ENCODE measurements at places on chromosomes 2 and 18. TPM values are rescaled to one million over a fixed set of nuclear protein-coding genes. Genes with fewer than 3 reads are reported as not detected.

DNA sequence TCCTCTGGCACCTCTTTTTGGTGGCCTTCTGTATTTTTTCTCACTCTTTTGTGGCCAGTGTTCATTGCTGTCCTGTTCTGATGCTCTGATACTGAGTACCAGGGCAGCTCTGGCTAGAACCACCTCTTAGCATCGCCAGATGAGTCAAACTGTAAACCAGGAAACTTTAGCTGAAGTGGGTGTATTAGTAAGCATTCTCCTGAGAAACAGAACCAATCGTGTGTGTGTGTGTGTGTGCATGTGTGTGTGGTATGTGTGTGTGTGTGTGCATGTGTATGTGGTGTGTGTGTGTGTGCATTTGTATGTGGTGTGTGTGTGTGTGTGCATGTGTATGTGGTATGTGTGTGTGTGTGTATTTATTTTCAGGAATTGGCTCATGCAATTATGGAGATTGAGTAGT, 166.3 kb upstream of the SKOR2 start:
- no peak for ATAC-seq

DNA sequence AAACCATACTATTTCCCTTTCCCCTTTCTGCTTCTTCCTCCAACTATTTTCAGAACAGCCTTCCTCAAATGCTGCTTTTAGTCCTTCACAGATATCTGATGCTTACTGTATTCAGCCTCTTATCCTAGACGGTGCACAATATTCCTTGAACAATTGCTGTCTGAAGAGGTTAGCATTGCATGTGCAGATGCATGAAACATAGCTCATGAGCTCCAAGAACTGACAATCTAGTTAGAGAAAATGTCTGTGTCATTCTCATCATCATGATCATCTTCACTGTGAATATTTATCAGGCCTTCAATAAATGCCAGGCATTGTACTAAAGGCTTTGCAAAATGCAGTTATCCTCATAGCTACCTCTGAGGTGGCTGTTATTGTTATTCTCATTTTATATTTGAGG, 190.7 kb downstream of the DNER start:
- no peak for ATAC-seq

DNA sequence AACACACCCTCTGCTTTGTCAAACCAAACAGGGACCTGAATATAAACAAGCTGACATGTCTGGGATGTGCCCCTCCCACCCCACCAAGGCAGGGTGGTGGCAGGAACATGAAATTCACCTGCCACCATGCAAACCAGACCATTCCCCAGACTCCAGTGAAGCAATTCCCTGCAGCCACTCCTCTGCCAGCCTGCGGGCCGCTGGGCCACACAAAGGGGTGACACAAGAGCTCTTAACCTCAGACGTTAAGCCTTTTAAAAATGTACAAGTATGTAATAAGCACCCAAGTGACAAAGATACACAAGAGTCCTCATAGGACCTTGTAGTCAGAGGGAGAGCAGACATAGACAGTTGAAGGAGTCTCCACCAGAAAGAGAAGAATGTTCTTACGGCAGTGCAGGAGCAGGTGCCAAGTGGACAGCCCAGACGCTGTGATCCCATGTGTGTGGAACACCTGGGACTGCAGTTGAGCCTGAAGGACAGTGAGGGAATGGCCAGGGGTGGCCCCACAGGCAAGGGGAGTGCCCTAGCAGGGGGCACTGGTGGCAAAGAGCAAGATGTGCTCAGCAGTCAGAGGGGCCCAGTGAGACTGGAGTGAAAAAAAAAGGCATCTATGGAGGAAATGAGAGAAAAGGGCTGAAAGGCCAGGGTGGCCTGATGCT, 36.9 kb downstream of the CRACDL start:
- ATAC-seq = no peak

Gene TNS1
- total RNA-seq = 27.7 TPM

Gene LAMA3
- total RNA-seq = 40.1 TPM

GRCh38 chr2:23100406-23100805, 284.6 kb upstream of the KLHL29 start:
- ATAC-seq = no peak

GRCh38 chr2:149928011-149928410, 340.4 kb upstream of the MMADHC start:
- ATAC-seq = no peak

GRCh38 chr2:151361674-151362370, 4.4 kb downstream of the TNFAIP6 start:
- no peak for ATAC-seq

GRCh38 chr2:168136392-168136977, 110.9 kb downstream of the STK39 start:
- ATAC-seq = peak; percentile 61

DNA sequence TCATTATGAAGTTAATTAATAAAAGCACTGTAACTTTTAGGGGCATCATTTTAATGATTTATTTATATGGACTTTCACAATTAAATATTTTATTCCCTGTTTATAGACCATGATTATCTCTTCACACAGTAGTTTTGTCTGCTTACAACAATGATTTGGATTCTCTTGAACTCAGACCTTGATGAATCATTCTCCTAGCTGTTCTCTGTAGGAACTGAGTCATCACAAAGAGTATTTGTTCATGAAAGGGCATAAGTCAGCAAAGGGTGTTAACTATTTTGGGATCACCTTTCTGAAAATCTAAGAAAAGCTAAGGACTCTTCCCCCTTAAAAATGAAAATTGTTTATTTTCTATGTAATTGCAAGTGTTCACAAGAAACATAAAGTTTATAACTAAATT, 461.1 kb upstream of the UBE2E3 start:
- peak; percentile 69 for ATAC-seq

DNA sequence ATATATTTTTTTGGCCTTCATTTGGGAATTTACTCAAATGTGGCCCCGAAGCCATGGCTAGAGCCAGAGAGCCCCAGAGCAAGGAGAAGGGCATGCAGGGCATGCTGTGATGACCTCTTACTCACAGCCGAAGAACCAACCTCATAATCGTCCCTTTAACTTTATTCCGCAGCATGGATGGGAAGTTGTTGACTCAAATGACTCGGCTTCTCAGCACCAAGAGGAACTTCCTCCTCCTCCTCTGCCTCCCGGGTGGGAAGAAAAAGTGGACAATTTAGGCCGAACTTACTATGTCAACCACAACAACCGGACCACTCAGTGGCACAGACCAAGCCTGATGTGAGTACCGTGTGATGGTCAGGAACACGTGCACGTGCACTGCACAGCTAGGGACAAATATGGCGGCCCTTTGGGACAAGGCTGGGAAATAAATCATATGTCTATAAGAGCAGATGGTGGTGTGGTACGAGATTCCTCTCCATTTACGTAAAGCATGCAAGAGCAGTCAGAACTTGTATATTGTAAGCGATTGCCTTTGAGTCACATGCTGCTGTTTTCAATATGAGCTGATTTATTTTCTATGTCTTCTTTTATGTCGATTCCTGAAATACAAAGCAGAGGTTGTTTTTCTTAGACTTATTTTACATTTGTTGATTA, 280.9 kb downstream of the NEDD4L start:
- no peak for ATAC-seq

Gene SAG
- not detected for total RNA-seq

All from esophagus mucosa (tissue), 1 donor.